ENCODE measurements at places on chromosomes 3 and 15.

DNA sequence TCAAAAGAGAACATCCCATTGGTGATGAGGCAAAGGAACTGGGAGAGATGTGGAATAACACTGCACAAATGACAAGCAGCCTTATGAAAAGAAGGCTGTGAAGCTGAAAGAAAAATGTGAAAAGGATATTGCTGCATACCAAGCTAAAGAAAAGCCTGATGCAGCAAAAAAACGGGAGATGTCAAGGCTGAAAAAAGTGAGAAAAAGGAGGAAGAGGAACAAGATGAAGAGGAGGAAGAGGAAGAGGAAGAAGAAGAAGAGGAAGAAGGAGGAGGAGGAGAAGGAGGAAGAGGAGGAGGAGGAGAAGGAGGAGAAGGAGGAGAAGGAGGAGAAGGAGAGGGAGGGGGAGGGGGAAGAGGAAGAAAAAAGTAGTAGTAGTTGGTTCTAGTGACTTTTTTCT, 41.8 kb upstream of the TEX9 start:
- no peak for DNase-seq

DNA sequence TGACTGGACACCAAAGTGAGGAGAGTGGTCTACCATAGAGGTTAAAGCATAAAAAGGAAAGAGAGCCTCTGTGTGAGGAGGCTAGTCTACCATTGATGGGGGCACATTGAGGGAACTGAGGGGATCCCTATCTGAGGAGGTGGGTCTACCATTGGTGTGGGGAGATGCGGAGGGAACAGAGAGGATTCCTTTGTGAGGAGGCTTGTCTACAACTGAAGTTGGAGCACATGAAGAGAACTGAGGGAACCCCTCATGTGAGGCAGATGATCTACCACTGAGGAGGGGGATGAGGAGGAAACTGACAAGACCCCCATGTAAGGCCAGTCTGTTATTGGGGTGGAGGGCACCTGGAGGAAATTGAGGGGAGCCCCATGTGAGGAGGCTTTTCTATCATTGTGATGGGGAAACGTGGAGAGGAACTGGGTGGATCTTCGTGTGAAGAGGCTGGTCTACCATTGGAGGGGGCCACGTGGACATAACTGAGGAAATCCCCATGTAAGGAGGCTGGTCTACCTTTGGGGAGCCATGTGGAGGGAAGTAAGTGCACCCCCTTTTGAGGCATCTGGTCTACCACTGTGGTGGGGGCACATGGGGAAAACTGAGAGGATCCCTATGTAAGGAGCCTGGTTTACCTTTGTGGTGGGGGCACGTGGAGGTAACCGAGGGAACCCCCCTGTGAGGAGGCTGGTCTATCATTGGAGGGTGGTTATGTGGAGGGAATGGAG, 160.1 kb downstream of the FBLN2 start:
- DNase-seq = no peak

DNA sequence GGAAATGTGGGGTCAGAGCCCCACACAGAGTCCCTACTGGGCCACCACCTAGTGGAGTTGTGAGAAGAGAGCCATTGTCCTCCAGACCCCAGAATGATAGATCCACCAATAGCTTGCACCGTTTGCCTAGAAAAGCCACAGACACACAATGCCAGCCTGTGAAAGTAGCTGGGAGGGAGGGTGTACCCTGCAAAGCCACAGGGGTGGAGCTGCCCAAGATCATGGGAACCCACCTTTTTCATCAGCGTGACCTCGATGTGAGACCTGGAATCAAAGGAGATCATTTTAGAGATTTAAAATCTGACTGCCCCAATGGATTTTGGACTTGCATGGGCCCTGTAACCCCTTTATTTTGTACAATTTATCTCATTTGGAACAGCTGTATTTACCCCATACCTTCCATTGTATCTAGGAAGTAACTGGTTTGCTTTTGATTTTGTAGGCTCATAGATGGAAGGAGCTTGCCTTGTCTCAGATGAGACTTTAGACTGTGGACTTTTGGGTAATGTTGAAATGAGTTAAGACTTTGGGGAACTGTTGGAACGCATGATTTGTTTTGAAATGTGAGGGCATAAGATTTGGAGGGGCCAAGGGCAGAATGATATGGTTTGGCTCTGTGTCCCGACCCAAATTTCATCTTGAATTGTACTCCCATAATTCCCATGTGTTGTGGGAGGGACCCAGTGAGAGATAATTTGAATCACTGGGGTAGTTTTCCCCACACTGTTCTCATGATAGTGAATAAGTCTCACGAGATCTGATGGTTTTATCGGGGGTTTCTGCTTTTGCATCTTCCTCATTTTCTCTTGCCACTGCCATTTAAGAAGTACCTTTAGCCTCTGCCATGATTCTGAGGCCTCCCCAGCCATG, 49.0 kb downstream of the CD200 start:
- no peak for DNase-seq

DNA sequence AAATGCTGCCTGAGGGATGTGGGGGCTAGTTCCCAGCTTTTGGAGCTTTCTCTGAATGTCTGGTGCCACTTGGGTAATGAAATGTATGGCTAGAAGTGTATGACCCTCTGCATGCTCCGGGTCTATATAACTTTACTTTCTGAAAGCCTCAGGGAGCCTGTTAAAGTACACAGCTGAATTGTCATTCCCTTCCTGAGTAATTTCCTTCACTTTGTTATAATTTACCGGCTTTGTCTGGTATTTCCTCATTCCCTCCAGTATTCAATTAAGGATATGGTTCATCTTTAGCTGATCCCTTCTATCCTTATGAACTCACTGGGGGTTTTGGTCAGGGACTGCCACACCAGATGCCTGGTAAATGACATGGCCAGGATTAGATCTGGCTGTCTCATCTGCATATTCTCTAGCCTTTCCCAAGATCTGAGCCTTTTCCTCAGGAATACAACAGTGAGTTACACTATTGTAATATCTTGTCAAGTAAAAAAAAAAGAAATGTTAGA, 620.3 kb downstream of the ZPLD1 start:
- no peak for DNase-seq

- DNase-seq = no peak
These were observed 99.1 kb downstream of the MESD start for GRCh38 chr15:80890341-80891005.

DNA sequence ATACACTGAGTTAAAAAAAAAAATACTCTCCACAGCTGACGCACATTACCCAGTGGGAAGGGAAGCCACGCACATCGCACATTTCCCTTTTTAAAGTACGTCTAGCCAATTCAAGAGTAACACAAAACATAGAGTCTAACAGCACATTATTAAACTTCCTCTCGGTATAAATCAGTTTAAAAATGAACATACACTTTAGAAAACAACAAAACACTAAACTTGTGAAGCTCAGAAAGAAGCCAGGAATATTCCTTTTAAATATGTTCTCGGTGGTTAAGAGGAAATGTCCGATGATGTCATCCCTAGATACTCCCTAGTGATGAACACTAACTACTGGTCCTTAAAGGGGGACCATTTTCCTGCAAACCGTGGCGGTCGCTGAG, 721 bp downstream of the MYEF2 start:
- no peak for DNase-seq

DNA sequence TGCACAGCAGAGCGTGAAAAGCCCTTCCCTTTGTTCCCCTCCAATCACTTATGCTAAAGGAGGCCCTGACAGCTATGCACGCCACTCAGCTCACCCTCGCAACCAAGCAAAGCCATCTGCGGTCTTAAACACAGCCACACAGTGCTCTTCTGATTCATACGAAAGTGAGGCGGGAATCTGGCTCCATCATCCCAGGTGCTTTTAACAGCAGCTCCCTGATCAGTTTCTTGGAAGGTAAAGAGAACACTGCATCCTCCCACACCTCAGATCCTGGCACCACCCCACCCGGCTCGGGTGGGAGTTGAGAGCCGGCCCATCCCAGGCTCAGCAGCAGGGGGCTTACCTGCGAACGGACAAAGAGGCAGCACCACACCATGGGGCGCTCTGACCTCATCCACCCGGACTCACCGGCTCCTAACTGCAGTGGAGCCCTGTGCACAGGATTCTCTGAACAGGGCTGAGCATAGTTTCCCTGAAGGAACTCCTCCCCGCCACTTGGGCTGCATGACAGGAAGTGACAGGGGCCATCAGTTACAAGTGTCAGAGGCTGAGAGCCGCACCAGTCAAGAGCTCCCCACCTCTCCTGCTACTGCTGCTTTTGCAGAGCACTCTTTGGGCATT, 114.3 kb upstream of the ARHGEF3 start:
- peak; percentile 59 for DNase-seq

- DNase-seq = no peak
These were observed 65.1 kb downstream of the APBA2 start for GRCh38 chr15:28950916-28951315.

DNA sequence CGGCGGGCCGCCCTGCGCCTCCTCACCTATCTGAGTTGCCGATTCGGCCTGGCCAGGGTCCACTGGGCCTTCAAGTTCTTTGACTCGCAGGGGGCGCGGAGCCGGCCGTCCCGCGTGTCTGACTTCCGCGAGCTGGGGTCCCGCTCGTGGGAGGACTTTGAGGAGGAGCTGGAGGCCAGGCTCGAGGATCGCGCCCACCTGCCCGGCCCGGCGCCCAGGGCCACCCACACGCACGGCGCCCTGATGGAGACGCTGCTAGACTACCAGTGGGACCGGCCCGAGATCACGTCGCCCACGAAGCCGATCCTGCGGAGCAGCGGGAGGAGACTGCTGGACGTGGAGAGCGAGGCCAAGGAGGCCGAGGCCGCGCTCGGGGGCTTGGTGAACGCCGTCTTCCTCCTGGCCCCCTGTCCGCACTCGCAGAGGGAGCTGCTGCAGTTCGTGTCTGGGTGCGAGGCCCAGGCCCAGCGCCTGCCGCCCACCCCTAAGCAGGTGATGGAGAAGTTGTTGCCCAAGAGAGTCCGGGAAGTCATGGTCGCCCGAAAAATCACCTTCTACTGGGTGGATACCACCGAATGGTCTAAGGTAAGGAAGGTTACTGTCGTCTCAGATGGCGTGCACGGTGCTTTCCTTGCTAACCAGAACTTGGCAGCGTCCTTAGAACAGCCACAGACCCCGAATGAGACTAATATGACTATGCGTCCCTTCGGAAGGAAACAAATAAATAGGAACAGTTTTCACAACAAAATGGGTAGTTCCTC, 567 bp downstream of the TICRR start:
- no peak for DNase-seq

DNA sequence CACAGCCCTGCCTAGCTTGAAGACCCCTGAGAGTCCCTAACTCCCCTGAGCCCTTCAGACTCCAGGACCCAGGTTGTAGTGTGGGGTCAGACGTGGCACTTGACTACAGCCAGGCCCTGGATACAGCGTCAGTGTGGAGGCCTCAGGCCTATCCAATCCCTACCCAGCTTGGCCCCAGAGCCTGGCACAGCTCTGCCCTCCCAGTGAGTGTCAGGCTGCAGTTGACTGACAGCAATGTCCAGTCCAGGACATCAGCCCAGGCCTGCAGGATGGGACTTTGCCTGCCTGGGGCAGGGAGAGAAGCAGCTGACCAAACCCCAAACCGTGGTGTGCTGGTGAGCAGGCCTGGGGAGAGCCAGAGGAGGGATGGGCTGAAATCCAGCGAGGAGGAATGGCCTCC, 27.3 kb downstream of the KLF13 start:
- no peak for DNase-seq

DNA sequence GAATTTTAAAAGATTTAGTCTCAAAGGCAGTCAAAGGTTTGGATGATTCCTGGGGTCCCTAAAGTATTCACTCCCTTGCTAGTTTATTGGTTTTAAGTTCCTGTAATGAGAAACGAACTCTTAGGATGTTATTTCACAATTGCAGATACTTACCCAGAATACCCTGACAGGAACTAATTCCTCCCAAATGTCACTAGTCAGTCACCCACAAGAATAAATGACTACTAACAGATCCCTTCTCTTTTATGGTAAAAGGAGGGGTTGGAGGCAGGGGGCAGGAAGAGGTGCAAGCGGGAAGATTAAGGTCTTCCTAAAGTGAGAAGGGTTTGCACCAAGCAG, 174.2 kb upstream of the SLC2A2 start:
- DNase-seq = no peak

DNA sequence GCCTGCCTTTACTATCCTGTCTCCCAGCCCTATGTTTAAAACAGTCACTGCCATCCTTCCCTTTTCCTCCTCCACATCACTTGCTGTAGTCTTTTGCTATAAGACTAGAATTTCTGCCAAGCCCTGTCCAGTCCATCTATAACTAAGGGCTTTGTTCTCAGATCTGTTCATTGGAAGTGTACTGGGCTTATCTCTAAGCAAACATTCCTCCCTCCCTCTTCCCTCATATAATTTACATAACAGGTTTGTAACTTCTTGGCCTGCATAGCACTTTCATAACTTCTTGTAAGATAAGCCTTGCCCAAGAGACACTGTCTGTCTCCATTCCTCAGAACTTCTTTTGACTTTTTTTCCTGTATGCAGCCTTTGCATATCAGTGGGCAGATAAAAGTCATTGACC, 16.7 kb downstream of the TPRG1 start:
- no peak for DNase-seq

DNA sequence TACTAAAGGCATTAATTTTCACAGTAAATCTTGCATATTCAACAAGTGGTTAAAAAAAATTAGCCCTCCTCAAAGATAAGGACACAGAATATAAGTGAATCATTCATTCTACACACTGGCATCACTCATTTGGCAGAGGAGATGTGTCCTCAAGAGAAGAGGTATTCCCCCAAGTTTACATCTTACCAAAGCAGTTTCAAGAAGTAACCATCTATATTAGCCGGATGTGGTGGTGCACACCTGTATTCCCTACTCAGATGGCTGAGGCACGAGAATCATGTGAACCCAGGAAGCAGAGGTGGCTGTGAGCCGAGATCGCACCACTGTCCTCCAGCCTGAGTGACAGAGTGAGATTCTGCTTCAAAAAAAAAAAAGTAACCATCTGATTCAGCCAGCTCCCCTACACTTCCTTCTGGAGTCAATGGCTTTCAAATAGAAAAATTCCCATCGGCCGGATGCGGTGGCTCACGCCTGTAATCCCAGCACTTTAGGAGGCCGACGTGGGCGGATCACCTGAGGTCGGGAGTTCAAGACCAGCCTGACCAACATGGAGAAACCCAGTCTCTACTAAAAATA, 15.4 kb downstream of the RAF1 start:
- no peak for DNase-seq

DNA sequence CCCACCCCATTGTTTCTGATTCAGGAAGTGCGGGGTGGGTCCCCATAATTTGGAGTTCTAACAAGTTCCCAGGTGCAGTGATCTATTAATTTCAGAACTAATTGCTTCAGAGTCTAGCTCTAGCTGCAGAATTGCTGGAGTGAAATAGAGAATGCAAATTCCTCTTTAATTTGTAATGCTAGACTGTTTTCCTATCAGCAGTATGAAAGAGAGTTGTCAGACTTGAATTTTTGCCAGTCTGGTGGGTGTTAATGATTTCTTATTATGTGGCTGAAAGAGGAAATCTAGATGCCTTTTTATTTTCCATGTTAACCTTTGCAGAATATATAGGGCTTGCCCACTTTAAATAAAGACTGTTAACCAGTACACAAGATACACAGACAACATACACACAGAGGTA, 23.7 kb downstream of the APH1B start:
- no peak for DNase-seq

DNA sequence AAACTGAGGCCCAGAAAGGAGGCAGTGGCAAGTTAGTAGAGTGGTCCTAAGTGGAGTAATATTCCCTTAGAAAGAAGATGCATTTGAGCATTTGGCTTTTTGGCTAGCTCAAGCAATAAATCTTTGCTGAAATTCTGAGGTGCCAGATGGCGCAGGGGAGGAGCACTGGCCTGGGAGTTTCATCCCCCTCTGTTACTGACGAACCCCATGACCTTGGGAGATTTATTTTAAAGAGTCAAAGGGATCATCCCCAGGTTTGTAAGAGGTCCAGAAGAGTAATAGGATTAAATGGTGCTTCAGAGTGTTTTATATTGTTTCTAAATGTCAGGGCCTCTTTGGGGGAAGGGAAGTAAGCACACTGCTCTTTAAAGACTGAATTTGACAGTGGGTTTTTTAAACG, 85.1 kb upstream of the PIAS1 start:
- no peak for DNase-seq

Measured in stimulated activated naive CD4-positive, alpha-beta T cell treated with Interleukin-2 at 50 U/mL for 16 hours (primary cell).